ENCODE measurements at places on chromosomes 6 and 20.

DNA sequence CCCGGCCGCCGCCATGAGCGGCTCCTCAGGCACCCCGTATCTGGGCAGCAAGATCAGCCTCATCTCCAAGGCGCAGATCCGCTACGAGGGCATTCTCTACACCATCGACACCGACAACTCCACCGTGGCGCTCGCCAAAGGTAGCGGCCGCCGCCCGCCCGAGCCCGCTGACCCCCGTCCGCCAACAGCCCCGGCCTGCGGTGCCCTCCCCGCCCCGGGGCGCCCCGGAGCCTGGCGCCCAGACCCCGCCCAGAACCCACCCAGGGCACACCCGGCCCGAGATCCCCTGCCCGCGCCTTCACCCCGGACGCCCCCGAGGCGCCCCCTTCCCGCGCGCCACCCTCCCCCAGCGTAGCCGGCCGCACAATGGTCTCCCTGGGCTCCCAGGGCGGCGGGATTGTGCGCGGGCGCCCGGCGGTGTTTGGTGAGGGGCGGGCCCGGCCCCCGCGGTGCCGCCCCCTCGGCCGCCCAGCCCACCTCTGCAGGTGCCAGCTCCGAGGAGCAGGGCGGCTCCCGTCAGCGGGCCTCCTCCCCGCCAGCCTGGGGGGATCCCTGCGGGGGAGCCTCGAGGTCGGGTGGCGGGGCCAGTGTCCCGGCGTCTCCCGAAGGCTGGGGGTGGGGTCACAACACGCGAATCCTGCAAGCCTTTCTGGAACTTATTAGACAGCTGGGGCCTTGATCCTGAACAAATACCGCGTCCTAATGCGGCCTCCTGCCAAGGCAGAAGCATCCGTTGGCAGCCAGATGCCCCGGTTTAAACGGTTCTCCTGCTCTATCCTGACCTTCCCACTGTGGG lies 577 bp downstream of the LSM14B start:
- DNase-seq: peak; percentile 8

GRCh38 chr6:2237001-2237400 lies 8.4 kb downstream of the GMDS start:
- peak; percentile 96 for DNase-seq

DNA sequence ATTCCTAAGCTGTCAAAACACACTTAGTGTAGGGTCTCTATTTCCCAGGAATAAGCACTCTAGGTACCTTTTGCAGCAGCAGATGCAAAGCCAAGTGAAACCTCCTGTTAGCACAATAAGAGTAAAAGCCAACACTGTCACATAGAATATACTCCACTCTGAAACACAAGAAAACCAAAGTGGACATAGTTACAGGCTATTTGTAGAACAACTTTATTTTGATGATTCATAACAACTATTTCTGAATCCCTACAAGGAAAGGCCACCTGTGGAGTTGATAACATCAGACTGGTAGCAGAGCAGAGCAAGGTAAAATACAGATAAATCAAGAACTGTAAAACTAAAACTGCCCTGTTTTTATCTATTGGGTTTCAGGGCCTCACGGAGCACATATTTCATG lies 59.7 kb downstream of the ALDH5A1 start:
- DNase-seq: no peak

DNA sequence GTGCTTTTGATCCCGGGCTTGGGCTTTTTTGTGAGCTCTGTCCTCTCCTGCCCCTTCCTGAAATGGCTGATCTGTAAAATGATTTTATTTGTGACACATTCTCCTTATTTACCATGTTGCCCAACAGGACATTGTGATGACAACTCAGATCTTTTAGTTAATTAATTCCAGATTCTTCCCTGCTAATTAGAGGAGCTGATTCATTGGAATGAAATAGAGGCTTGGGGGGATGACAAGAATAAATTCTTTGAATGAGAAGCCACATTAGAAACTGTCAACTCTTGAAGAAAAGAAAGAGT lies 26.1 kb upstream of the GABRR1 start:
- DNase-seq: no peak

- DNase-seq: no peak
Observed at GRCh38 chr6:101395345-101395744, 1.8 kb downstream of the GRIK2 start.

GRCh38 chr20:57686931-57687652 lies 22.7 kb downstream of the PMEPA1 start:
- DNase-seq: peak; percentile 88

GRCh38 chr6:3888153-3888957 lies 39.2 kb downstream of the FAM50B start:
- DNase-seq: no peak

- DNase-seq: no peak
Observed at GRCh38 chr6:163165922-163166321, 248.6 kb upstream of the QKI start.

GRCh38 chr20:55561259-55561658 lies 444.1 kb downstream of the CBLN4 start:
- DNase-seq: peak; percentile 44

DNA sequence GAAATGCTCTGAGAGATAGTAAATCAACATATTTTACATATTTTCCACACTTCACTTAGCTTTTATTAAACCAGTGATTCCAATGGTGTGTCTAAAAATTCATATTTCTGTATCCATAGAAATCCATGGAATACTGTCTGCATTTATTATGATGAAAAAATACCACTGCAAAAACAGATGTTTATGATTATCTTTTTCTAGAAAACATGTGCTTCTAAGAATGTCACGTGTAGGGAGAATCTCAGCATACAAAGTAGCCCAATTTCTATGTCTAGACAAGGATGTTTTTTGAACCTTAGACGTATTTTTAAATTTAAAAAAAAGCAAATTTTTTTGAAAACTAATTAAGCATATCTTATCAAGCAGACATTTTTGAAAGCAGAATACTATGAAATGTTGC lies 622.4 kb downstream of the TENT5A start:
- no peak for DNase-seq

GRCh38 chr20:8389381-8390036 lies 257.4 kb downstream of the PLCB1 start:
- DNase-seq: peak; percentile 29

DNA sequence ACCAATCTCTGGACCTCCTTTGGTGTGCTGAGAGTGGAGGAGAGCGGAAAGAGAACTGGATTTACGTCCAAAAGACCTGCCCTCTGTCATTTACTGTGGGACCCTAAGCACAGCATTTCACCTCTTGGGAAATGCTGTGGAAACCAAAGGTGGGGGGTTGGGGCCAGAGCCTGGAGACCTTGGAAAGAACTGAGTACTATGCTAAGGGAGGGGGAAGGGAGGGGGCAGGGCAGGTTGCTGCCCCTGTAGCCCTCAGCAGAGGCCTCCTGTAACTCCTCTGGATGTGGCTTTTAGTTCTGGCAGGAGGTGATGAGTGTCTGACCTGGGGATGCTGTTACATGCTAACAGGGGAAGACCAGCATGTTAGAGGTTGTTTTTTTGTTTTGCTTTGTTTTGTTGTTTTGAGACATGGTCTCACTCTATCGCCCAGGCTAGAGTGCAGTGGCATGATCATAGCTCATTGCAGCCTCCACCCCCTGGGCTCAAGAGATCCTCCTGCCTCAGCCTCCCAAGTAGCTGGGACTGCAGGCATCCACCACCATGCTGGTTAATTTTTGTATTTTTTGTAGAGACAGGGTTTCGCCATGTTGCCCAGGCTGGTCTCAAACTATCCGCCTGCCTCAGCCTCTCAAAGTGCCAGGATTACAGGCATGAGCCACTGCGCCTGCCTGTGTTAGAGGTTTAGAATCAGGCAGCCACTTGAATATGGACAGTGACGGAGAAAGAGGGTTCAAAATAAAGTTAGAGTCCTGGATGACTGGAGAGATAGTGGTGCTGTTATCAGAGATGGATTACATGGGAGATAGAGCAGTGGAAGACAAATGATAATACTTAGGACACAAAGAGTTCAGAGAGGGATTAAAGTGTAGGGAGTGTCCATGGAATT lies 18.4 kb upstream of the PARD6B start:
- no peak for DNase-seq

GRCh38 chr20:60365882-60366281 lies 407.7 kb downstream of the CDH26 start:
- DNase-seq: no peak

- no peak for DNase-seq
Observed at GRCh38 chr6:21375151-21376116, 218.1 kb upstream of the SOX4 start.

Data from bronchial epithelial cell (primary cell).